ENCODE measurements at places on chromosomes 1 and 21.

- no peak for DNase-seq
These were observed 13.3 kb downstream of the PLXNA2 start for GRCh38 chr1:208230668-208231529.

DNA sequence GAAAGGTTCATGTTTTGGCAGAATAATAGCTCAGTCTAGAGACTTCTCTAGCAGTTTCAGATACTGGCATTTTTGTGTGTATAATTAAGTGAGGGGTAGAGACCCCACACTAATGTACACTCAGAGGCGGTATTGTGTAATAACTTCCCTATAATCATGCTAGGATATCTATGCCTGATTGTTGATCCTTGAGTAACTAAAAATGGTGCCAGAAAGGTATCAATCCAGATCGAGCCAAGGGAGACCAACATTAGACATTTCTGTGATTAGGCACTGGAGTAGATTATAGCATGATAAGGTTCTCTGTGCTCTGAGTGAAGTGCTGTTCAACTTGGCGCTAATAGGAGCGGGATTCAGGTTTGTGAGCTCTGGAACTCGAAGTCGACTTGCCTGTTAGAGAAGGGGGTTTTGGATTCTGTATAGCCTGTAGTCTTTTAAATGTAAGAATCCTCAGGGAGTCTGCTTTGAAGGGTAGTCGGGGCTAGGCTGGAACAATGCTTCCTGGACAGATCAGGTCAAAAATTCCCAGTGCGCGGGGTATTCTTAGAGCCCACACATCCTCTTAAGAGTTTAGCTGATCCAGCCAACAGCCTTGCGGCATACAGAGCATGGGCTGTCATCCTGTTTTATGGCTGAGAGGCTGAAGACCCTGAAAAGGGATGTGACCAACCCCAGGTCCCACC is 24.2 kb downstream of the MAN1C1 start:
- DNase-seq: no peak

DNA sequence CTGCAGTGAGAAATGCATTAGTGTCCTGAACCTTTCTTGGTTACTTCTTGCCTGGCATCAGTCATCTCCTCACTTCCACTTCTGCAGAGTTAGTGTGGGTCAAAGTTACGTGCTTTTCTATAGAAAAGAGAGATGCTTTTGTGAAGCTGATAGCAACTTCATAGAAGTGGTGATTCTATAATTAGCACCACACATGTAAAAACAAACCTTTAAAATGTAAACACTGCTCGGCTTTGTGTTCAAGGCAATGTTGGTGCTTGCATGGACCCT is 57.3 kb downstream of the MRPS6 start:
- DNase-seq: no peak

GRCh38 chr1:204996981-204997380 is 46.0 kb upstream of the CNTN2 start:
- no peak for DNase-seq

GRCh38 chr1:154348429-154349076 is 23.2 kb downstream of the ATP8B2 start:
- no peak for DNase-seq

DNA sequence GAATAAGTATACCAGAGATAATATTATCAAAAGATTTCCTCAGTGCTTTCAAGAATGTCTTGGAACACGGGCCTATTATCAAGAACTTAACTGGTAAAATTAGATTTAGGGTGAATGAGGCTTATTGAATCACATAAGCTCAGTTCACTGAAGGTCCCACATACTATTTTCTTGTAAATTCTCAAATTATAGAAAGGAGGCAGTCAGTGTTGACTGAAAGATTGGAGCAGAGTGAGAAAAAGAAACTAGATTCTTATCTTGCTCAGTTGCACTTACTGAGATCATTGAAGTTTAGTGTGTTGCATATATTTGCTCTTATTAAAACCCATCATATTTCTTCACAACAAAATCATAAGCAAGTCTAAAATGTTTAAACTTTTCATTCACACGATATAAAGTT is 3.9 kb upstream of the RGS1 start:
- DNase-seq: no peak

- DNase-seq: no peak
These were observed 167.2 kb upstream of the PTBP2 start for GRCh38 chr1:96554364-96554763.

GRCh38 chr1:44826375-44827196 is 16.5 kb downstream of the PTCH2 start:
- DNase-seq: no peak

Measured in EL (cell line).